ENCODE measurements at places on chromosomes 4 and X. TPM values are rescaled to one million over a fixed set of nuclear protein-coding genes. Genes with fewer than 3 reads are reported as not detected.

DNA sequence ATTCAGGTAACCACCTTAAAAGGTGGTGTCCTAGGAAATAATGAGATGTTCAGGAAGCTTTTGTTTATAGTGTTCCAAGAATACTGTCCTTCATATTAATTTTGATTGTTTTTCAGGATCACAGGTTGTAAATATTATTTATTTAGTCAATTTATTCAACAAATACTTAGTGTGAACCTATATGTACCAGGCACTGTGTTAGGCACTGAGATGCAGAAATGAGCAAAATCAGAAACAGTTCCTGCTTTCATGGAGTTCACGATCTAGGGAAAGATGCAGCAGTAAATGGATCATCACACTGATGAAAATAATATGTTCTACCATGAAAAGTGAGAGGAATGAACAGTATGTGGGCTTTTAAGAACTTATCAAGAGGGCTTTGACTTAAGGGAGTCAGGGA is 18.2 kb upstream of the PLA2G12A start:
- DNase-seq, result no peak
- H3K27me3 ChIP-seq, result no peaks in the 10 kb centered on the region
- H3K36me3 ChIP-seq, result no peaks in the 10 kb centered on the region

- H3K36me3 ChIP-seq, result no peaks in the 10 kb centered on the region
- no peak overlapping the region for H3K27ac ChIP-seq
- no peaks in the 10 kb centered on the region for H3K27me3 ChIP-seq
- no peak overlapping the region for H3K4me3 ChIP-seq
- H3K4me1 ChIP-seq, result no peaks in the 10 kb centered on the region
- no peak for DNase-seq
Observed at GRCh38 chr4:148162991-148163390, 279.2 kb downstream of the NR3C2 start.

DNA sequence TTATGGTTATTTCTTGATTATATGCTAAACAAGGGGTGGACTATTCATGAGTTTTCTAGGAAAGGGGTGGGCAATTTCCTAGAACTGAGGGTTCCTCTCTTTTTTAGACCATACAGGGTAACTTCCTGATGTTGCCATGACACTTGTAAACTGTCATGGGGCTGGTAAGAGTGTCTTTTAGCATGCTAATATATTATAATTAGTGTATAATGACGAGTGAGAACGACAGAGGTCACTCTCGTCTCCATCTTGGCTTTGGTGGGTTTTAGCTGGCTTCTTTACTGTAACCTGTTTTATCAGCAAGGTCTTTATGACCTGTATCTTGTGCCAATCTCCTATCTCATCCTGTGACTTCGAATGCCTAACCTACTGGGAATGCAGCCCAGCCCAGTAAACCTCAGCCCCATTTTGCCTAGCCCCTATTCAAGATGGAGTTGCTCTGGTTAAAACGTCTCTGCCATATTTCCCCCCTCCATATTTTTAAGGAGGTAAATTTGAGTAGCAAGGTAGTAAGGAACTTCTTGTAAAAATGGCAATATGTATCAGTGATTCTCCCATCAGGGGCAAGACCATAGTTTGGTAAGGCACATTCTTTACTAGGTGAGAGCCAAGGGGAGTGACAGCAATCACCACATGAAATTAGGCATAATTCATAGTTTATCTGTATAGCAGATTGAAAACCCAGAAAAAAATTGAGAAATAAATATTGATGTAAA is 2.6 kb downstream of the CXCL2 start:
- DNase-seq, result no peak
- H3K27me3 ChIP-seq, result no peaks in the 10 kb centered on the region
- no peaks in the 10 kb centered on the region for H3K4me1 ChIP-seq
- no peak overlapping the region for H3K4me3 ChIP-seq
- H3K27ac ChIP-seq, result no peak overlapping the region

DNA sequence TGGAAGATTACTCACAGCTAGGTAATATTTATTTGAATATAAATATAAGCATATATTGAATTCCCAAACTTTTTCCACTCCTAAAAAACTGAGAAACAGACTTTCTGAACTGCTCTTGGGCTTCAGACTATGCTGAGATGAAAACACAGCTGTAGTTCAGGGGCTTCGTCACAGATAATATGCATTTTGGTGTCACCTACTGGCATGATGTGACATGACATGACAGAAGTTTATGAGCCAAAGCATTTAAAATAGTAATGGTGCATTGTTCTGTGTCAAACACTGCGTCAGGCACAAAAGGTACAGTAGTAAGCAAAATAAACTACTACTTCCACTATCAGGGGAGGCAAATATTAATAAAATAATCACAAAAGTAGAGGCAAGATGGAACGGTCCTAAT is 171.3 kb downstream of the BTC start:
- H3K4me1 ChIP-seq, result no peaks in the 10 kb centered on the region
- no peak overlapping the region for H3K4me3 ChIP-seq
- no peaks in the 10 kb centered on the region for H3K36me3 ChIP-seq
- no peak overlapping the region for H3K27ac ChIP-seq
- DNase-seq, result peak; percentile 5

- H3K36me3 ChIP-seq, result no peaks in the 10 kb centered on the region
- H3K27me3 ChIP-seq, result peaks cover 6% of the 10 kb centered on the region
- H3K4me1 ChIP-seq, result no peaks in the 10 kb centered on the region
- H3K27ac ChIP-seq, result no peak overlapping the region
Observed at GRCh38 chr4:41709844-41710481, 38.6 kb downstream of the PHOX2B start.

GRCh38 chr4:20638825-20639224 is 61.4 kb upstream of the PACRGL start:
- no peaks in the 10 kb centered on the region for H3K4me1 ChIP-seq
- H3K36me3 ChIP-seq, result no peaks in the 10 kb centered on the region
- no peak overlapping the region for H3K27ac ChIP-seq
- no peak overlapping the region for H3K4me3 ChIP-seq
- H3K27me3 ChIP-seq, result no peaks in the 10 kb centered on the region

Gene KCND1
- polyA plus RNA-seq, result 0.99 TPM

GRCh38 chr4:28238876-28239275 is 1378.2 kb downstream of the STIM2 start:
- DNase-seq, result no peak
- H3K27me3 ChIP-seq, result no peaks in the 10 kb centered on the region
- H3K4me1 ChIP-seq, result peaks cover 17% of the 10 kb centered on the region
- no peak overlapping the region for H3K27ac ChIP-seq
- no peak overlapping the region for H3K4me3 ChIP-seq

DNA sequence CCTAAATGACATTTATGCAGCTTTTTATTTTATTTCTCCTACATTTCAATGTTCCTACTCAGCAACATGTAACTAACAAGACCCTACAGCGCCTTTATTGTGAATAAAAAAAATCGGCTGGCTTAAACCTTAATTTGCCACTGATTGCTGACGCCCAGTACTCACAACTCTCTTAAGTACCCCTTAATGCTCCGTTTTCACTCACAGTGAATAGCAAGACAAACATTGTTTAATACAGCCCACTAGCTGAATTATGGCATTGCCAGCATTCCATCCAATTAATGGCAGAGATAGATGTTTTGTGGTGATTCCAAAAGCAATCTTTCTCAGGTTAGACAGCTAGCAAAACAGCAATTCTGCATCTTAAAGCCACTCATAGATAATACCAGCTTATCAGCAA is 61.1 kb downstream of the PPARGC1A start:
- no peaks in the 10 kb centered on the region for H3K36me3 ChIP-seq
- no peak for DNase-seq
- H3K27ac ChIP-seq, result no peak overlapping the region
- H3K27me3 ChIP-seq, result no peaks in the 10 kb centered on the region
- no peak overlapping the region for H3K4me3 ChIP-seq

- no peak overlapping the region for H3K27ac ChIP-seq
- H3K27me3 ChIP-seq, result no peaks in the 10 kb centered on the region
- H3K4me1 ChIP-seq, result no peaks in the 10 kb centered on the region
- no peak overlapping the region for H3K4me3 ChIP-seq
- no peaks in the 10 kb centered on the region for H3K36me3 ChIP-seq
- DNase-seq, result no peak
Observed at GRCh38 chr4:78545275-78546246, 6.0 kb upstream of the ANXA3 start.

DNA sequence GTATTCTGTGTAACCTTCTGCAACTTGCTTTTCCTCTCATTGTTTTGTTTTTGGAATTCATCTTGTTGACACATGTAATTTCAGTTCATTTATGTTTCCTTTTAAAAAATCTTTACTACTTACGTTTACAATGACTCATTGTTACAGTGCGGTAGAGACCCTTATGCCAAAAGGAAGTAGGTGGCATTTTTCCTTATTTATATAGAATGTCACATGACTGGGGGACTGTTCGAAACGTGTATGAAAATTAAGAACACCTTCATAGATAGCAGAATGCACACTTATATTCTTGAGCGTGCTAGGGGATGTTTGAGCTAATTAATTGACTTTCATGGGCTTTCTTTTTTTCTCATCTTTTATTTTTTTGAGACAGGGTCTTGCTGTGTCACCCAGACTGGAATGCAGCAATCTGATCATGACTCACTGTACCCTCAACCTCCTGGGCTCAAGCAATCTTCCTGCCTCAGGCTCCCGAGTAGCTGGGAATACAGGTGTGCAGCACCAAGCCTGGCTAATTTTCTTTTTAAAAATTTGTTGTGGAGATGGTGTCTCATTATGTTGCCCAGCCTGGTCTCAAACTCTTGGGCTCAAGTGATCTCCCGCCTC is 7.3 kb downstream of the REPS2 start:
- H3K4me1 ChIP-seq, result no peaks in the 10 kb centered on the region
- DNase-seq, result no peak
- peak overlapping the region; percentile 23 for H3K27ac ChIP-seq
- H3K36me3 ChIP-seq, result no peaks in the 10 kb centered on the region
- 0 out of 2 replicates have a peak, but pooled peaks cover 7% of the 10 kb centered on the region for H3K27me3 ChIP-seq

GRCh38 chrX:19343085-19343534 is 617 bp upstream of the PDHA1 start:
- peaks cover 2% of the 10 kb centered on the region for H3K36me3 ChIP-seq
- DNase-seq, result no peak

DNA sequence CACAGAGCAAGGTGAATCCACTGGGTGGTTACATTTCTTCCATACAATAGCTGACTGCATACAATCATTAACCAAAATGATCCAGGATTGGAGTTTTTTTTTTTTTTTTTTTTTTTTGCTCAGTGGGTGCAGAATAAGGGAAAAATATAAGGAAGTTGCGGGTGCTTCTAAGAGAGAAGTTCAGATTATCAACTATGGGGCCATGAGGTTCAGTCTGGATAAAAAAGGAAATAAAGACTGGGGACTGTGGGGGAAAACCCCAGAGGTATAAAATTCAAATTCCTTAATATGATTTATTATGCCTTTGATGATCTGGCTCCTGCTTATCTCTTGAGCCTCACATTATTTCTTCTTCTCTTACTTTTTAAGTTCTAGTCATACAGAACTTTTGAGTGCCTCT is 5.9 kb upstream of the EIF1AX start:
- H3K4me3 ChIP-seq, result no peak overlapping the region
- H3K27me3 ChIP-seq, result no peaks in the 10 kb centered on the region
- no peak overlapping the region for H3K27ac ChIP-seq

DNA sequence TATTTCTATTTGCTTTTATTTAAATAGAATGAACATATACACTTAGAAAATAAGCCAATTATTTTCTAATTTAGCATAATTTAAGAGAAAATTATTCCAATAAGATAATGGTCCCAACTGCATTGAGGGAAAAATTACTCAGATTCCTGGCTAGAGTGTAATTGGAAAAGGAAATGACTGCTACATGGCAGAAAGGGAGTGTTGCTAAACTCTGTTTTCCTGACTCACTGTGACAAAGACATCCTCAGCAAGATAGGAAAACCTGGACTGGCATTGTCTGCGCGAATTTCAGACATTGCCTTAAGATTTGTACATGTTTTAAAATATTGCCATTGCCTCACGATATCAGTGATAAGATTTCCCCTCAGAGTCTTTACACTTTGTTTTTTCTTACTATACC is 8.2 kb downstream of the TNIP3 start:
- H3K27me3 ChIP-seq, result no peaks in the 10 kb centered on the region
- no peaks in the 10 kb centered on the region for H3K36me3 ChIP-seq
- peaks cover 5% of the 10 kb centered on the region for H3K4me1 ChIP-seq
- DNase-seq, result peak; percentile 4

Data from SK-N-SH (cell line).